ENCODE measurements at places on chromosomes 5 and 9. TPM values are rescaled to one million over a fixed set of nuclear protein-coding genes. Genes with fewer than 3 reads are reported as not detected.

DNA sequence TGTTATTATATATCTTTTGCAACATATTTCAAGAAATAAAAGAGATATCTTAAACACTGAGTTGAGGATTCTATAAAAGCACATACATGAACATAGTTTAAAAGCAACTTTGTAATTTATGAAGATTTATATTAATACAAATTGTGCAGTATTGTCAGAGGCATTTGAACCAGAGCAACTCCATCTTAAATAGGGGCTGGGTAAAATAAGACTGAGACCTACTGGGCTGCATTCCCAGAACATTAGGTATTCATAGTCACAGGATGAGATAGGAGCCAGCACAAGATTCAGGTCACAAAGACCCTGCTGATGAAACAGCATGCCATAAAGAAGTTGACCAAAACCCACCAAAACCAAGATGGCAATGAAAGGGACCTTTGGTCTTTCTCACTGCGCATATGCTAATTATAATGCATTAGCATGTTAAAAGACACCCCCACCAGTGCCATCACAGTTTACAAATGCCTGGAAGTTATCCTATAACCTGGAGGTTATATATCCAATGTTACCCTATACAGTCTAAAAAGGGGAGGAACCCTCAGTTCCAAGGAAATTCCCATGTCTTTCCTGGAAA lies 320.2 kb downstream of the FAM170A start:
- DNase-seq: no peak

The CRB2 gene
- total RNA-seq: not detected

DNA sequence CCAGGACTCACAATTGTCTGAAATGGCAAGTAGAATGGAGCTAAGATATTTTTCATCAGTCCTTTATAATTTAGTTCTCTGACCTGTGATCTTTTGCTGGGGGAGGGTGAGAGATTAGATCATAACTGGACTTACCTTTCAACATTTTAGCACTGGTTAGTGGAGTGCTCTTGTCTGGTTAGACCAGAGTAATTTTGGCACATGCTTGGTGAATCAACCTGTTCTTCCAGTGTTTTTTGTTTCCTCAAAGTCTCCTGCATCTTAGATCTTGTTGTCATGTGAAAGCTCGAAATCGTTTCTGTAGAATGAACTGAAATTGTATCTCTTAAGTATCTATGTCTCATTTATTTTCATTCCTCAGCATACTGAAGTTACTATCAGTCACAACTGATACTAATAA lies 122.4 kb downstream of the TLE4 start:
- DNase-seq: no peak

- no peak for DNase-seq
Measured at GRCh38 chr5:76926329-76927105, 26.3 kb upstream of the CRHBP start.

GRCh38 chr9:104808035-104808614 lies 44.2 kb downstream of the NIPSNAP3B start:
- DNase-seq: no peak

- no peak for DNase-seq
Measured at GRCh38 chr5:100683881-100684280, 148.7 kb downstream of the FAM174A start.

The PHF24 gene
- 0.19 TPM for total RNA-seq

DNA sequence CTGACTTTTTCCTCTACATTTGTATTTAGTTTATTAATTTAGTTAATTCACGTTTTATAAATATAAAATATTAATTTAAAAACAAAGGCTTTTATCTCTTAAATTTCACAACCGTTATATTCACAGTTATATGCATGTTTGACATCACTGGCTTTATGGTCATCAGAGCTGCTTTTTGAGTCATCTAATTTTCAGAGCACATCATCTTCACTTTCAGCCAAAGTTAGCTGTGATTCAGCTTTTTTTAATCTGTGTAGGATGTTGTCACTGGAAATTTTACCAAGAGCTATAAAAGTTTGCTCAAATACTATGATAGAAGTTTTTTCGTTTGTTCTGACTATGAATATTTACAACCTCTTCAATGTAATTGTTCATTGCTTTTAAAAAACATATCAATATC lies 12.4 kb downstream of the CDC37L1 start:
- DNase-seq: no peak

DNA sequence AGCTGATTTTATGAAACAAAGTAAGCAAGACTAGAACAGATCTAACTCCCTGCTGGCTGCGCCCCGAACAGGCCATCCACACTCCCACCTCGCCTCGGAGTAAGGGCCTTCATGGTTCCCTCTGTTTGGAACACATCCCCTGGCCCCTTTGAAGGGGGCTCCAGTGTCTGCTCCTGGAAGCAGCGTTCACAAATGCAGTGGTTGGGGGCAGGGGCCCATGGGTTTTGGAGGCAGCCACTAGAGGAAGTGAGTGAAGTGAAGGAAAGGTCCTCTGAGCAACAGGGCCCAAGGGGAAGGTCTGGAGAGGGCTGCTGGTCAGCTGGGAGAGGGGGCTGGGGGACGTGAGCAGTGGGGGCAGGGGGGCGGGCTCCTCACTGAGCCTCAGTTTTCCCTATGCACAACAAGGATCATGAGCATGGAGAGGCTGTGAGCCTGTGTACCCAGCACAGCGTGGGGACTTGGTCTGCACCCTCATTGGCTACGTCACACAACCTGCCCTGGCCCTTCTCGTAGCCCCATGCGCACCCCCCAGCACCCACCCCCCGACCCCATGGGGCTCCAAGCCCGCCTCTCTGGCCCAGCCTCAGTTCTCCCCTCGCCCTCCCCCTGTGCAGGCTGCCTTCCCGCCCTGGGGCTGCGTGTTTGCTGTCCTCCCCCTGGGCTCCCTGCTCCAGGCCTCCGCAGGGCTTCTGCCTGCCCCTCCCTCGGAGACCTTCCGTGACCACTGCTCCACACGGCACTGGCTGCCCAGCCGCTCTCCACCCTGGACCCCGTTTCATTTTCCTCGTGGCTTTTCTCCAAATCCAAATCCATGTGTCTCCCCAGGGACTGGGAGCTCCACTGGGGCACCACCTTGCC lies 39.5 kb downstream of the RASGEF1C start:
- DNase-seq: no peak

- no peak for DNase-seq
Measured at GRCh38 chr5:113255579-113256386, 179.0 kb downstream of the TSSK1B start.

GRCh38 chr5:126624534-126624933 lies 23.8 kb downstream of the PHAX start:
- no peak for DNase-seq

DNA sequence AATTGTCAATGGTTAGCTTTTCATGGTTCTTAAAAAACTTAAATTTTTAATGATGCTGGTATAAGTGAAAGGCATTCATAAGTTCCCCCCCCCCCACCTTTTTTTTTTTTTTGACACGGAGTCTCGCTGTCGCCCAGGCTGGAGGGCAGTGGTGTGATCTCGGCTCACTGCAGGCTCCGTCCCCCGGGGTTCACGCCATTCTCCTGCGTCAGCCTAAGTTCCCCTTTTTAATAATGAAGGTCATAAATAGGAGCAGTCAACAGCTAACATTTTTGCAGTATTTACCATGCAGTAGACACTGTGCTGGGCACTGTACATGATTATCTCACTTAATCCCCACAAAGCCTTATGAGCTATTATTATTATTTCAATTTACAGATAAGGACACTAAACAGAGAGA lies 556.3 kb downstream of the PDE4D start:
- DNase-seq: no peak

GRCh38 chr5:33608344-33609041 lies 167.7 kb downstream of the TARS1 start:
- no peak for DNase-seq

GRCh38 chr5:54217826-54218503 lies 92.4 kb downstream of the ARL15 start:
- no peak for DNase-seq

DNA sequence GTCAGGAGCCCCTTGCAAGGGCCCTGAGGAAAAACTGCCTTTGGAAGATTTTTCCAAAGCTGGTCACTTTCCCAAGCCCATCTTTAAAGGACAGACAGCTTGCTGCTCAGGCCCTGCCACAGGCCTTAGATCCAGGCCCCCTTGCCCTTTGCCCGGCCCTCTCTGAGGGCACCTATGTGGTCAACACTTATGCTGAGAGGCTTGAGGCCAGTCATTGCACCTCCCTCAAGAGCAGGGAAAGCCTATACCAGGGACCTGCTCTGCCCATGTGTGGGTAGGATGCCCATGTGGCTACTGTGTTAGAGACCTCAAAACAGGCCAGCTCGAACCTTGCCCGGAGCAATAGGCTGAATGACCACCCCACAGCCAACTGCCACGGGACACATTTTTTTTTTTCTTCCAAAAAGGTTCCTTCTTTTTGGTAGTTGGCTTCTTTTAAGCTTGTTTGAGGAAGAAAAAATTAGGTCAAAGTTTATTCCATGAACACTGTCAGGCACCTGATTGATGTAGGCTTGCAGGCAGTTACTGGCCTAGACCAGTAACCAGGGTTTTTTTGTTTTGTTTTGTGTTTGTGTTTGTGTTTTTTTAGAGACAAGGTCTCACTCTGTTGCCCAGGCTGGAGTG lies 3.8 kb downstream of the TCF7 start:
- no peak for DNase-seq

GRCh38 chr5:40798801-40799210 lies 632 bp upstream of the PRKAA1 start:
- no peak for DNase-seq

- peak; percentile 59 for DNase-seq
Measured at GRCh38 chr9:114238472-114238871, 83.1 kb downstream of the COL27A1 start.

GRCh38 chr5:8676695-8677094 lies 807.7 kb downstream of the MTRR start:
- DNase-seq: no peak

- DNase-seq: no peak
Measured at GRCh38 chr9:27261517-27262211, 35.3 kb downstream of the EQTN start.

The KIF20A gene
- 0.65 TPM for total RNA-seq

DNA sequence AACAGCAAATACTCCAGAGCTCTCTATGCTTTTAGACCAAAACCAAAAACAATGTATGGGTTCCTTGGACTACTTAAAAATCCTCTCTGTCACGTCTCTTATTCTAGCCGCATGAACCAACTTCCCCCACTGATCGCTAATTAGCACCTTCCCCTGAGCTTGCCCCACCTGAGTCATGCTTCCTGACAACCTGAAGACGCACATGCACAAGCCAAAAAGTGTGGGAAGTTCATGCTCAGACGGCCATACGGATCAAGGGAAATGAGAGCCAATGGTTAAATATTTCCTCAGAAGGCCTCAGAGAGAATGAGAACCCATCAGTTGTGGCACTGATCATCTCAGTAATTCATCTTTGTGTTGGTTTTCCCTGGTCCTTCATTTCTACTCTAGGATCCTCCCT lies 199.7 kb downstream of the BNC2 start:
- no peak for DNase-seq

DNA sequence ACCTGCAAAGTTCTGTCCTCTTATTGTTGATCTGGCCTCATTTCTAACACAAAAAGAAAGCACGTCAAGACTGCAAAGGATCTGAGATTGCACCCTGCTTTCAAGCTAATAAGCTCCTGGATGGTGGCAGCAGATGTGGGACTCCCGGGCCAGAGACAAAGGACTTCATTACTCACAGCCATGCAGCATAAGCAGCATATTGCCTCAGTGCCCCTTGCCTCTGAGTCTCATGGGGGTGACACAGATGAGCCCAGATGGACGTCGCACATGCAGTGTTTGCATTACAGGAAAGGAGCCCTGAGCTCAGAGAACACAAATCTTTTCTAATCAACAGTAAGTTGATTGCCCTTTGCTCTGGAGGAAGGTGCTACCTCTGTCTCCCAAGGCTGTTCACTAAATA lies 105.0 kb downstream of the SLC28A3 start:
- no peak for DNase-seq

The FAM169A gene
- 3.0 TPM for total RNA-seq

DNA sequence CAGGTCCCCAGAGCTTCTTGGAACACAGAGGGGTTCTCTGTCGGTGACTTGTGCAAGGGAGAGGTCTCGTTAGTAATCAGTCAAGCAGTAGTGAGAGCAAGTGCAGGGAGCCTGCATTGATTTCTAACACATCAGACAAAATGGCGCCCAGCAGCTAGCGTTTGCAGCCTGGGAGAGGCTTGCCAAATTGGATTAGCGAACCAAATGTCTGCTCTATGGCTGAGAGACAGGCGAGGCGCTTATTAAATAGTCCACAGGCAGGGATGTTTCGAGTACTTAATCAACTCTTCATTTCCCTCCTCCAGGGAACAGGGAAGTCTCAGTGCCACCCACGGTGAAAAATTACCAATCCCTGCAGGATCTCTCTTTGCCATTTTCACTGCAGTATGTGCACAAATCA lies 131.4 kb upstream of the SHB start:
- DNase-seq: no peak

- peak; percentile 78 for DNase-seq
Measured at GRCh38 chr5:38467353-38468040, 88.9 kb downstream of the LIFR start.

- no peak for DNase-seq
Measured at GRCh38 chr5:83510260-83510659, 38.7 kb downstream of the VCAN start.

GRCh38 chr5:143396353-143396940 lies 7.0 kb downstream of the NR3C1 start:
- DNase-seq: no peak

DNA sequence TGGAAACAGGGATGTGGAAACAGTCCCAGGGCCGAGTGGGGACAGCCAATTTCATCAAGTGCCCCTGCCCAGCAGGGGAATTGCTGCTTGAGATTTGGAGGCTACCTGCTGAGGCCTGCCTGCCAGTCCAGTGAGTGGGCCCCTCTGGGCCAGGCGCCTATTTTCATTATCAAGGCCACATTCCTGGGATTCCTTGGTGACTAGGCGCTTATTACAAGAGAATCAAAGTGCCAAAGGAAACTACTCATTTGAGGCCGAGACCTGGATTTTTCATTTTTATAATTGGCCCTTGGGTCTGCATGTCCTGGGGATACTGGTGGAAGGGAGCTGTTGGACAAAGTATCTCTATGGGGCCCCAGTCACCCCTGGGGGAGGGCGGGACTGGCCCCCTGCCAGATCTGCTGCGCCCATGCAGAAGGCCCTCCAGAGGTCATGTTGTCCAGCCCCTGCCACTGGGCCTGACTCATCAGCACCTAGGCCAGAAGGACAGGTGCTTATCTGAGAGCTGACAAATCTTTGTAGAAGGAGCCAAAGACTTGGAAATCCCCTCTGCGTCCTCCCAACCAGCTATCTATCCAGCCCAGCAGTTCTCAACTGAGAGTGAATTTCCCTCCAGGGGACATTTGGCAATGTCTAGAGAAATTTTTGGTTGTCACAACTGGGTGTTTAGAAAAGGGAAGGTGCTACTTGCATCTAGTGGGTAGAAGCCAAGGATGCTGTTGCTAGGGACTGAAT lies 45.6 kb downstream of the FOXI1 start:
- DNase-seq: peak; percentile 78

All from Right ventricle myocardium superior (tissue), 1 donor.